Upper lobe of left lung (tissue), 6 donors: ENCODE measurements at places on chromosomes 5 and 9.

GRCh38 chr9:16333691-16334090 is 536.8 kb downstream of the BNC2 start:
- no peak for DNase-seq

DNA sequence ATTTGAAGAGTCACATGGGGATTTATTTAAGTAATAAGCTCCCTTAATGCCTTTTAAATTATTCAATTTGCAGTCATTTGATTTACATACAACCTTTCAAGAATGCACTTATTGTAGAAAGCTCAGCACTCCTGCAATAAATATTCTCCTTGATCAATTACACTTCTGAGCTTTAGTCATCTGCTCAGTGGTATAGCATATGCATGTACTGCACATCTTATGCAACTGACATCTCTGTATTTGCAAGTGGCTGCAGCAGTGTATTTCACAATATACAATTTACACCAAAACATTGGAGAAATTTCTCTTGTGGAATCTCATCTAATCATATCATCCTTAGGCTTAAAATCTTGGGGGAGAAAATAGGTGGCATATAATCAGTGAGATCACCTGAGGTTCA is 325.7 kb downstream of the SLF1 start:
- DNase-seq: no peak

- no peak for DNase-seq
Measured at GRCh38 chr5:109196087-109196822, 213.5 kb downstream of the PJA2 start.

DNA sequence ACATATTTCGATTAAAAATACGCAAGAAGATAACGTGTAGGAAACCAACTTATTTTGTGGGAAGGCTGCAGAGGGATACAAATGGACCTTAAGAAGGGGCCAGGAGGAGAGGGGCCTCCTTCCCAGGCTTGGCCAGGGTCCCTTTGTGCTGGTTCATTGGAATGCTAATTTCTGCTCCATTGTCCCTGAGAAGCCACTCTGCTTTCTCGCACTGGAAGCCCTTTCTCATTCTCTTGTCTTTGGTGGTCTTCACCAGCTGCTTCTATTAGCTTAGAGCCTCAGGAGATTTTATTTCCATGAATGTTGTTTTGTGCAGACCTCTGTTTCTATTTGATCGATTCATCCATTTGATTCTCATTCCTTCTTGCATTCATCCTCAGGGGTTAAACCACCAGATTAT is 325.4 kb downstream of the TMEM38B start:
- no peak for DNase-seq
